Fibroblast of mammary gland (primary cell): ENCODE measurements at places on chromosomes 2 and 18.

DNA sequence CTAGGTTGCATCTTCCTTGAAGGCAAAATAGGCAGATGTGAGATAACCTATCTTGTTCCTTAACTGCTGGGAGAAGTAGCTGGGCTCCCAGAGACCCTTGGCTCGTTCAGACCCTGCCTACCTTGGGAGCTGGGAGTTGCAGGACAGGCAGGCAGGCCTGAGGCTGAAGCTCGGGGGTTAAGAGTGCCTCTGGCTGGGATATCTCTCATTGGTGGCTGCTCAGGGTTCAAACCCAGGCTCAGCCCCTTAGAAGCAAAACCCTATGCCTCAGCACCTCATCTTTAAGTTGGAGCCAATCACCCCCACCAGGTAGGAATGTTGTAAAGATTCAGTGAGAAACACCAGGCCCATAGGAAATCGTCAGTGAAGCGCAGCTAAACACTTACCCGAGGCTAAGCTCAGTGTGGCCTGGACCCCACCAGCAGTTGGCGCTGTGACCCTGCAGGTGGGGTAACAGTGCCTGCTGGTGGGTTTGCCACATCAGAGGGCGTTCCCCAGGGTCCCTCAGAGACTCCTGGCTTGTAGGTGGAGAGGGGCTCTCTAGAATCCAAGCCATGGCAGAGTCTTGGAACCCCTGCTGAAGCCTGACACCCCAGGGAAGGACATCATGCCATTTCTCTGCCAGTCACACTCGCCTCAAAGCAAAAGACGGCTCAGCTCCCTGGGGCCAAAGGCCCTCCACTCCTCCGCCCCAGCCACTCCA lies 54.6 kb upstream of the GPR17 start:
- DNase-seq: peak; percentile 47

GRCh38 chr2:212147921-212148513 lies 390.6 kb downstream of the ERBB4 start:
- peak; percentile 21 for DNase-seq

DNA sequence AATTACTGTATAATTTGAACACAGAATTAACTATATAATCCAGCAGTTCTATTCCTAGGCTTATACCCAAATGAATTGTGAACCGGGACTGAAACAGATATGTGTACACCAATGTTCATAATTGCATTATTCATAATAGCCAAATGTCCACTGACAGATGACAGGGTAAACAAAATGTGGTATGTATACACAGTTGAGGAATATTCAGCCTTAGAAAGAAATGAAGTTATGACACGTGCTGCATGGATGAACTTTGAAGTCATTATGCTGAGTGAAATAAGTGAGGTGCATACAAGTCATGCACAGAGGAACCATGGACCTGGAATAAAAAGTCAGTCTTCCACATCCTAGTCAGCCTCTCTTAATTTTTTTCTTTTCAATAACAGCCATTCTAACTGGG lies 91.9 kb downstream of the SH3RF3 start:
- DNase-seq: no peak

DNA sequence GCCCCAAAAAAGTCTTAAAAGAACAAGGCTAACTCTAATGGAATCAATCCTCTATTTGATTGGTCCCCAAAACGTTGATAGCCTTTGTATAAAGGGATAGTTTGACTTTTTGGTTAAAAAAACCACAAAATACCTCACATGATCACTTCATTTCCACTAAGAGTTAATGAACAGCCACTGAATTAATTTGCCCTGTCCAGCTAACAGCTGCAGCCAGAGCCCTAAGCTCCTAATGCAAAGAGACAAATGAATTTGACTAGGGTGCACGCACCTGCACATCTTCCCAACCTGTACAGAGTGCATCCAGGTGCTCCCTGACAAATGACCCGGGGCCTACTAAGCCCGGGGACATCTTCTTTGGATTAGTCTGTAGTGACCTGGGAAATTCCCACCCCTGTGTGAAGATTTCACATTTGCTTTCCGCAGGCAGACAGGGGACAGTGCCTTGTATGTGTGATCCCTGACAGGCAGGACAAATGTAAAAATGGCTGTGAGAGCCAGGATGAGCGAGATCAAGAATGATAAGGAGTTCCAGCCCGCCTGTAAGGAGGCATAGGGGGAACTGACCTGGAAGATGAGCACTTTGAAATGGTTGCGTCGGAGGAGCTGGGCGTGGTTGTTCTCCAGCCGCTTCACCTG lies 893 bp downstream of the CAVIN2 start:
- DNase-seq: no peak

DNA sequence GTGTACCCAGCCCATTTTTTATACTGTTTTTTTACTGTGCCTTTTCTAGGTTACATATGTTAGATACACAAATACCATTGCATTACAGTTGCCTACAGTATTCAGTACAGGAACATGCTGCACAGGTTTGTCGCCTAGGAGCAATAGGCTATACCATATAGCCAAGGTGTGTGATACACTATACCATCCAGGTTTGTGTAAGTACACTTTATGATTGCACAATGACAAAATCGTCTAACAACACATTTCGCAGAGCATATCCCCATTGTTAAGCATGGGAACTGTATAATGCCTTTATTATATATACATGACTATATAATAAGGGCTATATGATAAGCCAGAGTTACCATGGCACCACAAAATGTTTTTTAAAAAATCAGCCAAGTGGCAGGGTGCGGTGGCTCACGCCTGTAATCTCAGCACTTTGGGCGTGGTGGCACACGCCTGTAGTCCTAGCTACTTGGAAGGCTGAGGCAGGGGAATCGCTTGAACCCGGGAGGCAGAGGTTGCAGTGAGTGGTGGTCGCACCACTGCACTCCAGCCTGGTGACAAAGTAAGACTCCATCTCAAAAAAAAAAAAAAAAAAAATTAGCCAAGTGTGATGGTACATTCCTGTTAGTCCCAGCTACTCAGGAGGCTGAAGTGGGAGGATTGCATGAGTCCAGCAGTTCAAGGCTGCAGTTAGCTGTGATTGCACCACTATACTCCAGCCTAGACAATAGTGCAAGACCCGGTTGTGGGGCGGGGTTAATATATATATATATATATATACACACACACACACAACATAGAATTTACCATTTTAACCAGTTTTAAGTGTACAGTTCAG lies 2.8 kb upstream of the CENPA start:
- DNase-seq: no peak

DNA sequence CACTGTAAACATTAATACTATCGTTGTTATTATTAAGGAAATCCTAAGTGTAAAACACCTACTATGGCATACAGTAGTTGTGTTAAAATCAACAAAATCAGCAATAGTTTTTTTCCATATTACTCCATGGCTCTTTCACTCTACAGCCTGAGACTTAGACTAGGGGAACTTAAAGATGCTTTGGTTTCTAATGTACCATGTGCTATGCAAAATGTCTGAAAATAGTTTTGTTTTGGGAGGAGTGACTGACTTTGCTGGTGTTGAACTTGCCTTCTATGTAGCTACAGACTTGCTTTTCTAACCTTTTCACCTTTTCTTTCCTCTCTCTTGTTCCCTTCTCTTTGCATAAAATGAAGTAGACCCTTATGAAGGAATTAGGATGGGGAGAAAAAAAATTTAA lies 159.0 kb upstream of the CCDC195 start:
- DNase-seq: no peak

DNA sequence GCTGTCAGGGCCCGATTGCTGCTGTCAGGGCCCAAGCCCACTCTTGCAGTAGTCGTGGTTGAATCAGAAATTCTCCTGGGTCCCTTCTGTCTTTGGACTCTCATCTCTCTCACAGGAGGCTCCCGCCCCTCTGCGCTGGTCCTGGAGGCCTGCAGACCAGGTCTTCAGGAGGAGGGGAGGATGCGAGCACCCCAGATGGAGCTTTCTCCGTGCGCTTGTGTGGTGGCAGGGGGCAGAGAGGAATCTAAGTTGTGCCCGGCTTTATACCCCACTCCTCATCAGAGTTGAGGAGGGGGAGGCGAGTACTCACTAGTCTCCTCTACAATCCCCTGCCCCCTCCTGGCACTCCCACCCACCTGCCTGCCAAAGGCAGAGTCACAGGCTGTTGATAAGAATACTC lies 10.4 kb downstream of the EN1 start:
- DNase-seq: no peak

- peak; percentile 11 for DNase-seq
Measured at GRCh38 chr2:229642371-229642770, 72.0 kb downstream of the DNER start.

- DNase-seq: no peak
Measured at GRCh38 chr2:53942280-53942679, 28.5 kb downstream of the PSME4 start.

GRCh38 chr18:11412811-11413210 lies 196.6 kb upstream of the SLC35G4 start:
- peak; percentile 14 for DNase-seq

GRCh38 chr2:224524657-224525056 lies 60.5 kb downstream of the CUL3 start:
- DNase-seq: no peak

DNA sequence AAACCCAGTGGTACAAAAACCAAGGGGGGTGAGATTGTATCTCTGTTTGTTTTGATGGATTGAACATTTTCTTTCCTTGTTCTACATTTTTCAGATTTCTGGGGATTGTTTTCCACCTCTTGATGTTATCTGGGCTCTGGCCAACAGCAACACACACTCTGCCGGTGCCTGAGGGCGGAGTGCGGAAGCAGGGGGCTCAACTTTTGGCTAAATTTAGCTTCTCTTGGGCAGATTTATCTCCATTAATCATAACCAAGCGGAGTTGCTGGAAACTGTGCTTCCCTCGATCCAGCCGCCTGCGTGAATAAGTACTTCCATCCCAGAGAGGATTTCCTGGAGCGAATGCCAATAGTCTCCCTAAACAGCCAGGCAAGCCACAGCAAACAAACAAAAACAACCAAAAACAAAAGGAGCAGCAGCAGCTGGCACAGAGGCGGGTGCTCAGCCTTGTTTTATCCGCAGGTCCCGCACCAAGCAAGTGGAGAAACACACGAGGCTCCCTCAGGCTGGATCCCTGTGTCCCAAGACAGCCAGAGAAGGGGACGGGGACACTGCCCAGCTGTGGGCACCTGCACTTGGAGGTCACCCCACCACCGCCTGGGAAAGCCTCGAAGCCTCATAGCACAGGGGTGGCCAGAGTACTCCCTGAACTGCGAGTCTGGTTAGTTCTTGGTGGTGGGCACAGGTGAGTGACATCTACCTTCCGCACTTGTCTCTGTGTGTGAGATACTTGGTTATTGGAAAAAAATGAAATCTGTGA lies 143.4 kb downstream of the NDUFA10 start:
- DNase-seq: no peak

DNA sequence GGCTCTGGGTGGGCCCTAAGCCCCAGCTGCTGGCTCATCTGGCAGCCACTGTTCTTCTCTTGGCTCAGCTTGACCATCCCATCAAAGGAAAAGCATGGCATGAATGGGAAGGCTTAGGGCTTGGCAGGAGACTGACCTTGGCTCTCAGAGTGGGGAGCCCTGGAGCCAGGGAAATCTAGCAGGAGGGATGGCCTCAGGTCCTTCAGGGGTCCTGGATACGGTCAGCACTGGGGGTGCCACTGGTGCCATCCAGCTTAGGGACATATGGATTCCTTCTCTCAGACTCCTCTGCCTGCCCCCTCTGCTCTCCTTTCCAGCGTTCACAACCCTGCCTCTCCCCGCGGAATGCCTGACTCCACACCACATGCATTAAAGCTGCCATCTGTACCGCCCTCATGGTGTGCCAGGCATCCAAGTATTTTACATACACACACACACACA lies 165.5 kb upstream of the HAAO start:
- DNase-seq: no peak

DNA sequence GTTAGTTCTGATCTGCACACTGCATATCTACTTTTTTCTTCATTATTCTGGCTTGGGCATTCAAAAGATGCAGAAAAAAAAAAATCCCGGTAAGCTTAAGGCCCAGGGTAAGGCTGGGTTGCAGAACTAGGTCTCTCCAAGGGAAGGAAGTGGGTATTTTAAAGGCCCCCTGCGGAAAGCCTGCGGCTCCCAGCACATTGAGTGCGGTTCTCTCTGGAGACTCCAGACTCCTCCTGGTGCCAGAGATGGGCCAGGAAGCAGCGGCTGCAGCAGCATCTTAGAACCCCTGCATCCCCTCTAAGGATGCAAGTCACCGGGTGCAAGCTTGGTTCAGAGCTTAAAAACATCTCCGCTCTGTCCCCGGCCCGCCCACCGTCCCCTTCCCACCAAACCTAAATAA lies 49.5 kb downstream of the TGIF1 start:
- DNase-seq: no peak

- peak; percentile 93 for DNase-seq
Measured at GRCh38 chr2:145593991-145594614, 1074.2 kb upstream of the ZEB2 start.

- no peak for DNase-seq
Measured at GRCh38 chr2:155190342-155190741, 491.8 kb downstream of the KCNJ3 start.
